ENCODE measurements at places on chromosomes 1 and 21. TPM values are rescaled to one million over a fixed set of nuclear protein-coding genes. Genes with fewer than 3 reads are reported as not detected.

The DDR2 gene
- polyA plus RNA-seq, result 20.5 TPM

The TMPRSS15 gene
- not detected for polyA plus RNA-seq

The NCF2 gene
- 3.1 TPM for polyA plus RNA-seq

The OVAAL gene
- not detected for polyA plus RNA-seq

The HTR6 gene
- not detected for polyA plus RNA-seq

The PROX1 gene
- polyA plus RNA-seq, result 1.7 TPM

The PCBP3 gene
- polyA plus RNA-seq, result 3.3 TPM

The CYP4X1 gene
- polyA plus RNA-seq, result 28.3 TPM

The PLPPR5 gene
- not detected for polyA plus RNA-seq

The ARHGEF16 gene
- polyA plus RNA-seq, result 28.4 TPM

The TSPAN1 gene
- 35.9 TPM for polyA plus RNA-seq

The DENND1B gene
- 4.9 TPM for polyA plus RNA-seq

The MPL gene
- polyA plus RNA-seq, result not detected

The VSIG8 gene
- polyA plus RNA-seq, result 0.30 TPM

The NPHS2 gene
- not detected for polyA plus RNA-seq

The JMJD4 gene
- 10.7 TPM for polyA plus RNA-seq

The KLF17 gene
- not detected for polyA plus RNA-seq

The AMY1B gene
- polyA plus RNA-seq, result not detected

The WNT9A gene
- 1.1 TPM for polyA plus RNA-seq

The PTBP2 gene
- polyA plus RNA-seq, result 5.2 TPM

The S100A9 gene
- polyA plus RNA-seq, result 276 TPM

The COL6A2 gene
- polyA plus RNA-seq, result 113 TPM

The ATP13A2 gene
- 22.5 TPM for polyA plus RNA-seq
